Fibroblast of skin of right biceps (primary cell): ENCODE measurements at places on chromosomes 7 and 10.

DNA sequence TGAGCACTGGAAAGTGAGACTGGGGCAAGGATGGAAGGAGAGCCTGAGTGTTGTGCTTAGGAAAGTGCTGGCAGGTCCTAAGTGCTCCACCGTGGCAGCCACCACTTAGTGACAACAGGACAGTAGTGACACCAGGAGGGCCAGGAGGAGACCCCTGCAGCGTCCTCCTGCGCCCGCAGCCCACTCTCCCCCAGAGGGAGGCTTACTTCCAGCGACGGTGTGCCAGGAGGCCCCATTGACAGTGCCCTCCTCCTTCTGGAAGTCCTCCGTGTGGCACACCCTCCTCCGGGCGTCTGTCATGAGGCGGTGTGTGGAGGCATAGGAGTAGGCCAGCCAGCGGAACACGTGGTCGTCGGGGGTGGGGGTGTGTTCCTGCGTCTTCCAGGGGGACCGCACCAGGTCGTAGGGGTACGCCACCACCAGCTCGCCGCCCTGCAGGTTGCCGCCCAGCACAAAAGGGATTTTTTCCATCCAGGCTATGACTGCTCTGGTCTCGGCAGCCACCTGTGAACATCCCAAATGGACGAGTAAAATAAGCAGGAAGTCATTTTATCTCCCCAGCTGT, 95.6 kb downstream of the GPR26 start:
- DNase-seq: no peak

- no peak for DNase-seq
Observed at GRCh38 chr7:151740081-151740851, 136.6 kb downstream of the PRKAG2 start.

- no peak for DNase-seq
Observed at GRCh38 chr7:128275681-128276080, 34.6 kb downstream of the LEP start.

DNA sequence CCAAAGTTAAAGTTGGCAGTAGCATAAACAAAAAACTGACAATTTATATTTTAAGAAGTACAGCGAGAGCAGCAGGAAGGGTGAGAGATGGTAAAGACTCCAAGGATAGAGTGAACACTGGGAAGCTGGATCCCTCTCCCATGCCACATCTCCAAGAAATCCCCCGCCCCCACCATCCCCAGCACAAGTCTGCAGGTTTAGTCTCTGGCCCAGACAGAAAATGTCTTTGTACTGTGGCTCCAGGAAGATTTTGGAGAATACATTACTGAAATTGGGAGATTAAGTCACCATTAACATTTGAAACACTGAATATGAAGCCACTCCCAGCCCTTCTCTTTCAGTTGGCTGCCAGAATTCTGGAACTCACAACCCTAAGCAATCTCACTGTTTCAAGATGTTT, 140.3 kb downstream of the MACC1 start:
- no peak for DNase-seq

DNA sequence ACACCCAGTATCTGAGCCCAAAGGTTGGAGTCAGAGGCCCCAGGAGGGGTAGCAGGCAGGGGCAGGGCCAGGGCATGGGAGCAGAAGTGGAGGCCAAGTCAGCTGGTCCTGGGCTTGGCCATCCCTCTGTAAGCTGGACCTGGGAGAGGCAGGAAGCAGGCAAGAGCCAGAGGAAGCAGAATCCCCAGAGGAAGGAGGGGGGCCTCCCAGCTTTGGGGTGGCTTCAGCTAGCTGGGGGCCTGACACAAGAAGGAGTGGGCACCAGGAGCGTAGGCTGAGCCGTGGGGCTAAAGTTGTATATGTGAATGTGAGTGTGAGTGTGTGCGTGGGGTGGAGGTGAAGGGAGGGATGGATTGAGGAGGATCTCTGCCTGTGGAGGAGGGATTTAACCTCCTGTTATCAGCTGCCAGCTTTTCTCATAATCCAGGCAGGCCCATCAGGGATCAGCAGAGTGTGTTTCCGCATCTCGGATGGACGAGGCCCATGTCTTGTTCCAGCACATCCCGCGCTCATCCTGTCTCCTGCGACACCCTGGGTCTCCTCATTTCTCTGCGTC, 54.0 kb downstream of the NEURL1 start:
- DNase-seq: no peak

DNA sequence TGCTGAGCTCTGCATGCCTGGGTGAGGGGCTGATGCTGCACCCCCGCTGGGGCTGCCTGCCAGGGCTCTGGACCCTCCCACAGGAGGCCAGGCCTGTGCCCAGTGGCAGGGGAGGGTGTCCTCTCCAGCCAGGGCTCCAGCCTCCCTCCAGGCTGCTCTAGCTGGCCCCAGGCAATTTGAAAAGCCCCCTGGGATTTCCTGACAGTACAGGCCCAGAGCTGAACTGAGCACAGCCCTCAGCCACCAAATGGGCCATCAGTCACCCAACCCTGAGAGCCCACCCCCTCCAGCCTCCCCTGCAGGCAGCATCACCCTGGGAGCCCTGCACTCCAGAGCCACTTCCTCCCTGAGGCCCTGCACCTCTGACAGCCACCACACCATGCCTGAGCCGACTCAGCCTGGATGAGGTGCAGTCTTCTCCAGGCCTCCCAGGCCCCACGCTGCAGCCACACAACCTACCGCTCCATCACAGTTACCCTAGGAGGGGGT, 101.8 kb upstream of the RET start:
- no peak for DNase-seq

GRCh38 chr7:127460077-127460476, 67.6 kb upstream of the ZNF800 start:
- DNase-seq: no peak

- peak; percentile 41 for DNase-seq
Observed at GRCh38 chr10:69629897-69630650, at the start of gene FAM241B. TSS of gene FAM241B (plus strand) at chr10:69630247. CDS start at chr10:69631744, 1,497 bp downstream.

- no peak for DNase-seq
Observed at GRCh38 chr7:37450035-37450434, 1.4 kb upstream of the ELMO1 start.

DNA sequence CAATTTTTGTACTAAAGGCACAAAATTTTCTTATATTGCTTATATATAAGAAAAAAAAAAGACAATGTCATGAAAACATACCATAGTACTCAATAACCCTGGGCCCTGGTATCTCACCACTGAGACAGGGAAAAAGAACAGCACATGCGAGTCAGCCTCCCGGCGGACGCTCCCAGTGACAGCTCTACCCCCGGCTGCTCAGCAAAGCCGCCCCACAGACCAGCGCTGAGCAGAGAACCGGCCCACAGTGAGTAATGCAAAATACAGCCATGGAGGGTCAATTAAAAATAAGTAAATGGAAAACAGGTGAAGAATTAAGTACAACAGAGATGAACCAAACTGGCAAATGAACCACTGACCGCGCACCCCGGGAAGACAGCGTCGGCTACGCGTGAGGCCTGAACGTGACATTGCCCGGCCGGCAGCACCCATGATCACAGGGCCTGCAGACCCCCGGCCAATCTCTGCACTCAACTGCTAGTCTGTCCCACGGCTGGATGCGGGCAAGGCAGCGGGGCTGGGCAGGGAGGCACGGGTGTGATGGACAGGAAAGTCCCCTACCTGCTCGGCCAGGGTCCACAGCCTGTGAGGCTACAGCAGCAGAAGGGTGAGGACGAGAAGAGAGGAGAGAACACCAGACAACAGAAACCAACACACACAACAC, 175.9 kb downstream of the ZMYND11 start:
- peak; percentile 76 for DNase-seq
